ENCODE measurements at places on chromosomes 16 and 17.
A peak's percentile ranks its signal among the peaks of the same experiment; 100 is the strongest.

GRCh38 chr16:88444826-88445582 is 8.1 kb upstream of the ZFPM1 start:
- DNase-seq = no peak

DNA sequence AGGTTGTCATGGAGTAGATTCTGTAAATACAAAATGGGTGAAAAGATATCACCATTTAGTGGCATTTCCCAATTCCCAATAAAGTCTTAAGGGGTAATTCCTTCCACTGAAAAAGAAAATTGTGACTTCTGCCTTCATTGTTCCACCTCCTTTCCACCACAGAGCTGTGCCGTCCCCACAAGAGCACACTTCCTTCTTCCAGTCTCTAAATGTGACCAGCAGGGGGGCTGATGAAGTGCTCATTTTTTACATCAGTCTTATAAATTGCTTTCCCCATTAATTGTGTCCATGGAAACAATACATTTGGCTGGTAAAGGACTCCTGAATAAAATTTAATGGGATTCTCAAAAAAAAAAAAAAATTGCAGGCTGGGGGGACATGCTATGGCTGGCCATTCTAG is 260.8 kb upstream of the PSMD7 start:
- DNase-seq = peak; percentile 38

- no peak for DNase-seq
Observed at GRCh38 chr17:48181653-48182052, 74.1 kb downstream of the SNX11 start.

GRCh38 chr17:60749050-60749449 is 71.4 kb downstream of the BCAS3 start:
- DNase-seq = no peak

DNA sequence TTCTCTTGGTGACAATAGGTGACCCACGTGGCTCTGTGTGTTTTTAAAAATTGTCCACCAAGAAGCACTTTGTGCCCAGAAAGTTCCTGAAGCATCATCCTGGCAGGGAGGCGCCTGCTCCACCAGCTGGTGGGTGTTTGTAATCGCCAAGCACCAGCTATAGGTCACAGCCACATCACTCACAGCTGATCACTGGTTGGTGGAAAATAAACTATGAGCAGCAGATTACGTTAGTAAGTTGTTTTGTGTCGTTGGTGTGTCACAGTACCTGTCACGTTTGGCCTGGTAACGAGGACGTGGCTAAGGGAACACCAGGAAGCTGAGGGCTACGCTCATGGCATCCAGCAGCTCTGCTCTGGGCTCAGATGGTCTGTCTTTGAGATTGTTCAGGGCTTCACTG is 10.1 kb downstream of the MRM3 start:
- DNase-seq = no peak

- DNase-seq = peak; percentile 34
Observed at GRCh38 chr17:77460514-77461046, 319.8 kb downstream of the SEC14L1 start.

GRCh38 chr17:6994666-6995256 is 1.1 kb upstream of the ALOX12 start:
- no peak for DNase-seq

GRCh38 chr17:3722716-3723115 is 987 bp upstream of the HASPIN start:
- DNase-seq = no peak

DNA sequence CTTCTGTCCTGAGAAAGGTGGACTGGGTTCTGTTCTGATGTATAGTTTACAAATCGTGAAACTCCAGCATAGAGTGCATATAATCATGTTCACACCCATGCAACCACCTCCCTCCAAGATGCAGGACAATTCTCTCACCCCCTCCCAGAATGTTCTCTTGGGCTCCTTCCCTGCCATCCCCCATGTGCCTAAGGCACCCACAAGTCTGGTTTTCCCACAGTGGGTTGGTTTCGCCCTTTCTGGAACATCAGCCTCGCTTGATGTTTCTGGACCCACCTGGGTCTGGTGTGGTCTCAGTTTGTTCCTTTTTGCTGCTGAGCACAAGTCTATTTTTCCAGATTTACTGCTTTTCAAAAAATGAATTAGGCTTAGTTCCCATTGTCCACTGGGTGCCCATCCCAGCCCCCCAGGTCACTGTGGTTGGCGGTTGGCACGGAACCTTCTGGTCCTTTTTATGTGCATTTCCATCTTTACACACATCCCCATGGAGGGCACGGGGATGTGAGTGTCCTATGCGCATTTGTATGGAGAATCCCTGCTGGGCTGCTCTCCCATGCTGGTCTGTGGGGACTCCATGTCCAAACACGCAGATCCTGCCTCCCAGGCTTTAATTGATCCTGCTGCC is 19.0 kb downstream of the MAP2K3 start:
- DNase-seq = no peak

DNA sequence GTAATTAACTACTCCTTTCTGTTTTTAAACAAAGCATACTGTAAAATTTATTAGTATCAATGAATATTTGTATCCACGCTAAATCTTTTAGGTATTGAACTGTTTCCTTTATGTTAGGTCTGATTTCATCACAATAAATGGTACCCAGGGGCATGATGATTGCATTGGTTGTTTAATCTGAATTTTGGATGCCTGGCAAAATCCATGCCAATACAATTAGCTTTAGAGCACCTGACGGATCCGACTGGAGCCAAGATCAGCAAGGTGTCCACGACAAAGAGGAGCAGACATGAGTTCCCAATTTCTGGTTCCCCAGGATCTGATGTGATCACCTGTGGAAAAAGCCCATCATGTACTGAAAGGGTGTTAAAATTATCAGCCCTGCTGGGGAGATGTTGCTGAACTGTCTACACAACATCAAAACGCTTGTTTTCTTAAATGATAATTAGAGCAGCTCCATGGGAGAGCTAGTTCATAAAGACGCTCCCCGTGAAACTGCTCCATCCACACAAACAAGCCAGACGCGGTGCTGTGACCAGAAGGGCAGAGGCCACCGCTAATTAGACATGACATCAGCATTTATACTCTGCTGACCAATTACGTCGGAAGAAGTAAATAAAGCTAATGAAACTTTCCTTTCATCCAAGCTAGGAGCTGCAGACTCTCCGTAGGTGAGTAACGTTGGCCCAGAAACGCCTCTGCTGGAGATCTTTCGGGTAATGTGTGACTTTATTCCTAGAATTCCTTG is 151.7 kb downstream of the CPPED1 start:
- DNase-seq = no peak

DNA sequence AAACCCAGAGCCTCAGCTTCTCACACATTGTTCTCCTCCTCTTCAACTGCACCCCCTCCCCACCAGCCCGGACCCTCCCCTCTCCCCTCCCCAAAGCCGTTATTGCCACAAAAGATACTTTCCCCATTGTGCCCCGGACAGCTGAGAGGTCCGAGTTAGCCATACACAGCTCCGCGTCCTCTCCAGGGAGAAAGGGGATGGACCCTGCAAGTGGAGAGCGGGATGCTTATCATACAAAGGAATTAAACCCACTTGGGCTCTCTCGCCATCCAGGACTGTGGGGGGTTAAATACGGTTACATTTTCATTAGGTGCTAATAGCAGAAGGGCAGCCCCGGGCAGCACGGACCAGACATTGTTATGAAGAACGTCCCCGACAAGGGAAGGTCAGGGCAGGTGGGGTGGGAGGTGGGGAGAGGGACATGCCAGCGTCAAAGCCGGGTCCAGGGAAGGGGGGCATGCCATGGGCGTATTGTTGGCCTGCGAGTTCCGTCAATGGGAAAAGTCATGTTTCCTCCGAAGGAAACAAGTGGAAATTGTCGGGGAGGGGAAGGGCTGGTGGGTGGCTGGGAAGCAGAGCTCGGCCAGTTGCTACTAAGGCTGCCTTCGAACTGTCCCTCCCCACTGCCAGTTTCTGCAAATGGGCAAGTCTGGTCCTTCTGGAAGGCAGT is 99.1 kb downstream of the SOX9 start:
- no peak for DNase-seq

- peak; percentile 42 for DNase-seq
Observed at GRCh38 chr16:11182411-11182810, 73.6 kb downstream of the SOCS1 start.

- peak; percentile 46 for DNase-seq
Observed at GRCh38 chr17:76816590-76817135, 51.5 kb upstream of the MGAT5B start.

DNA sequence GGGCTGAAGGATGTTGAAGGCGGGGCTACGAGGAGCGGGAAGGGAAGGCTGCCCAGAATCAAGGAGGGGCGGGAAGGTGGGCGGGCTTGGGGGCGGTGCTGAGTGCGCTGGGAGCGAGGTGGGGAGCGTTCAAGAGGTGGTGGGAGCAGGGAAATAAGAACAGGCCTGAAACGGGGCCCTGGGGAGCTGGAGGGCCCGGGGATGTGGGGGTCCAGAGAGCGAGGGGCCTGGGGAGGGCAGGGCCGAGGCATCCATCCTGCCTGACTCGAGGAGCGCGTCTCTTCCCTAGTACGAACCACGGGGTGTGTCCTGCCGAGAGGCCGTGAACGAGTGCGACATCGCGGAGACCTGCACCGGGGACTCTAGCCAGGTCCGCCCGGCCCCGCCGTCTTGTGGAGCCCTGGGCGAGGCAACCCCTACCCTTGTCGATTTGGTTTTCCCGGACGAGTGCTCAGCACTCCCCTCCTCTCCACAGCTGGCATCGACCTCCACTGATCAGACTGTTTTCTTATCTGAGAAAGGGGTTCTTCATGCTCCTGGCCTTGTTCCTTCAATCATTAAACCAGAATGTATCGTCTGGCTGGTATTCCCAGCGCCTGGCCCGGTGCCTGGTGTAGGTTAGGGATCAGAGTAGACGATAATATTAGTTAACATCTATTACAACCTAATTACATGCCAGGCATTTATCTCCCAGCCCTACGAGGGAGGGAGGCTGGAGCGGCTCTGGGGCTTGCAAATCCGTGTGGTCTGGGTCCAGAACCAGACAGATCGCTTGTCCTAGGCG is 17.2 kb downstream of the ADAM11 start:
- DNase-seq = no peak

Data from inflammatory macrophage (primary cell).